ENCODE measurements at places on chromosomes 13 and 19.

GRCh38 chr13:26834646-26835045 is 74.1 kb upstream of the GPR12 start:
- no peak for DNase-seq

DNA sequence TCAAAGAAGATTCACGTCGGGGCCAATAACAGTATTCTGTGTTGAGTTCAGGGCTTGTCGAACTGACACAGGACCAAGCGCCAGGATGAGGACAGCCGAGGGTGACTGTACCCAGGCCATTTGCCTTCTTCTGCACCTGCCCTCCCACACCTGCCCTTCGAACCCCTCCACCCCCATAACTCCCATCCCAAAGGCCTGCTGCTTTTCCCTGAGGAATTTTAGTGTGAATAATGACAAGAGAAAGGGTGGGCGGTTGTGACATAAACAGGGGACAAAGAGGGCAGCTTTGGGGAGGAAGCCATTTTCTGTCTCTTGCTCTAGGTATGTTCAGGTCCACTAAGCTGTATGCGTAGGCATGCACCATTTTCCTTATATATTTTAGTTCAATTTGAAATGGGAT is 26.1 kb downstream of the GJA3 start:
- DNase-seq, result no peak

DNA sequence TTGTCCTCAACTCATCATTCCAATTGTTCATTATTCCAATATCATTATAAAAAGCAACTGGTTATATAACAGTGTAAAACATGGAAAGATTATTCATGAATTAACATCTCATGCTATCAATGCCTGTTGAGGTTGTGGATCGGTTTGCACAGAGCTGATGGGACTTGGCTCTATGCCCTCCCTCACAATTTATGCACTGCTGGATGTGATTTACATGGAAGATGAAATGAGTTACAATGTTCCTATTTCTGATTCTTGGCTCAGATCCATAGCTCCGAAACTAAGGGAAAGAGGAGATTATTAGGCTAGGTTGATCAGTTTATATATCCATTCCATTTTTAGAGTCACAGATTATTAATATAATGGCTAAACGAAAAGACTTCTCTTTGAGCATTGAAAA is 38.6 kb downstream of the SCEL start:
- DNase-seq, result no peak

DNA sequence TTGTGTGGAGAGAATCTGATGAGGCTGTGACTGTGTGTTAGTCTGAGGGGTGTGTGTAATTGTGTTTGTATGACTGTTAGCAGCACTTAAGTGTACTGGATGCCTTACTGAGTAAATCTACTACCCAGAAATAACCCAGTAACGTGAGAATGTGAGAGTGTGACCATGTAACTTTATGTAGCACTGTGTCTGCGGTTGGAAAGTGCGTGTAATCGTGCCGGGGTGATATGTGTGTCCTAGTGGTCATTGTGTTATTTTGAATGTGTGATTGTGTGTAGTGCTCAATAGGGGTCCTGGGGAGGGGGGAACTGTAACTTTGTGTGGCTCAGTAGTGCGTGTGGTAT is 550 bp downstream of the ZNF383 start:
- no peak for DNase-seq

GRCh38 chr13:114115191-114115671 is 17.2 kb downstream of the RASA3 start:
- DNase-seq, result no peak

DNA sequence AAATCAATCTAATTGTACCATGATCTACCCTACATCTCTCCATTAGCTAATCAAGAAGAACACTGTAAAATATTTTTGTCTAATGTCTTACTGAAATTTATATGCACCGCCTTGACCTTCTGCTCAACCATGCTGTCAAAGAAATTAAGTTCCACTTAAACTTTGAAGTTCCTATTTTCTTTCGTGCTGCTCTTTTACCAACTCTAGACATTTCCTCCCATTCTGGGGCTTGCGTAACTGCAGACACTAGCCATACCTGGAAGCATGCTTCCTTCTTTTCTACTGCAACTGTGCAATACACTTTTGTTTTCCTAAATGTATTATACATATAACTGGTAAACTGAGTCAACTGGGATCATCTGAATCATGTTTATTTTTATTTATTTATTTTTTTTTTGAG is 8.5 kb upstream of the UBE2L5 start:
- DNase-seq, result no peak

DNA sequence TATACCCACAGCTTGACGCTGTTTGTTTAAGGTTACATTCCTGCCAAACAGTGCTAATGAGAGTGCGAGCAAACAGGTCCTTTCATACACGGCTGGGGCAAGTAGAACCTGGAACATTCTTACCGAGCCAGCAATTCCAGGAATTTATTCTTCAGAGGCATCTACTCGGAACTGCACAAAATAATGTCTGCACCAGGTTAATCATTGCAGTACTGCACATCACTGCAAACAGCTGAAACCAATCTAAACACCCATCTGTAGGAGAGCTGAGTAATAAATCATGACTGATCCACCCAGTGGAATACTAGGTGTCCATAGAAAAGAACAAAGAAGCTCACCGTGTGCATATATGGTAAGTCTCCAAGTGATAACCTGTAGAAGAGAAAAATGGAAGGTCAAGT is 1.2 kb upstream of the ZNF579 start:
- no peak for DNase-seq

DNA sequence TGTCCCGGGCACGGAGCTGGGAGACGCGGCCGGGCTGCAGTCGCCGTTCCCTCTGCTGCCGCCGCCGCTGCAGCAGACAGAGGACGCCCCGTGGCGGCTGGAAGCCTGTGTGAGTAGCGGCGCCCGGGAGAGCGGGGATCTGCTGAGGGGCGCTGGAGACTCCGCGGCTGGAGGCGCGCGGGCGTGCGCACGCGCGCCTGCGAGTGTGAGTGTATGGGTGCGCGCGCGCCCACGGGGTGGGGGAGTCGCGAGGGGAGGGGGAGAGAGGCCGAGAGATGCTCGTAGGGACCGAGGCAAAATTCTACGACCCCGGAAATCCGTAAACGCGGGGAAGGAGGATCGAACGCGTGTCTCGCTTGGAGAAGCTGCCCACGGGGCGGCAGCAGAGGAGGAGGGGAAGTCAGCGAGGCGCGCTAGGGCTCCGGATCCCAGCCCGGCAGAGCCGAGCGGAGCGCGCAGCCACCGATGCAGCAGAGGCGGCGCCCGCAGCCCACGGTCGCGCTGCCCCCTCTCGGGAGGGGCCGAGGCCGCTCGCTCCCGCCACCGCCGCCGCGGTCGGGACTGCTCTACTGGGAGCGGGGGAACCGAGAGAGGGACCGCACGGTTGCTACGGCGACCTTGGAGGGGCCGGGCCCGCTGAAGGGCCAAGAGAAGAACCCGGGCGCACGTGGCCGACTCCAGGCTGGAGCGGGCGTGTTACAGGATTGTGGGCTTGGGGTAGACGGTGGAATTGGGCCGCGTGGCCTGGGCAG is at the start of gene ENOX1:
Gene ENOX1 (minus strand): TSS at position 207 of the 752 bp plus-strand sequence.
- DNase-seq, result no peak

DNA sequence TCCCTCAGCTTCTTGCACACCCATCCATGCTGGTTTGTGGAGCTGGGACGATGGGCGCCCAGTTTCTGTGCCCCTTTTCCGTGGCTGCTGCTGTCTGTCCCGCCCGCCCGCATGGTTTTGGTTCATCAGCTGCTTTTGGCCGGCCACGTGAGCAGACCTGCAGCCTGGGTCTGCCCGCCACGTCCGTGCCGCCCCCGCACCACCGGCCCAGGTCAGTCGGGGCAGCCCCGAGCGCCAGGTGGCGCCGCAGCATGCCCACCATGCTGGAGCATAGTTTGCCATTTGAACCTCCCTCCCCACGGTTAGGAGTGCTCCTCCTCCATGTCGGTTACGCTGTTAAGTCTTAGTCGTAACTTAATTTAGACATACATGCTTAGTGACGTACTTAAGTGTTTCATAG is 15.3 kb upstream of the RPS15 start:
- DNase-seq, result no peak
